ENCODE measurements at places on chromosomes 3 and 15.

DNA sequence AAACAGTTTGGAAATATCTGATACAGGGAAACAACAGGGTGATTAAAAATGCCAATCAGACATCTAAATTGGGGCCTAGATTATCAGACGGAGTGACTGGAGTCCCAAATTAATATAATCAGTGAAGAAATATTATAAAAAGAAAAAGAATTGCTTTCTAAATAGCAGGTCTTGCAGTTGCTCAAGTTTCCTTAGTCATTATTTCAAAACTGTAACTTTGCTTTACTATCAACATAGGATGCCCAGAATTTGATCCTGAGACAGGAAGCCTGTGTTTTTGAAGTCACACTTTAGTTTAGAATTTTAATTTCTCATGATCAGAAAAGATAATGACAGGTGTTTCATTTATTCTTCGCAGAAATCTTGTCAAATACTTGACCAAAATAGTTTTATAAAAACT, 105.9 kb downstream of the IL1RAP start:
- DNase-seq = no peak

DNA sequence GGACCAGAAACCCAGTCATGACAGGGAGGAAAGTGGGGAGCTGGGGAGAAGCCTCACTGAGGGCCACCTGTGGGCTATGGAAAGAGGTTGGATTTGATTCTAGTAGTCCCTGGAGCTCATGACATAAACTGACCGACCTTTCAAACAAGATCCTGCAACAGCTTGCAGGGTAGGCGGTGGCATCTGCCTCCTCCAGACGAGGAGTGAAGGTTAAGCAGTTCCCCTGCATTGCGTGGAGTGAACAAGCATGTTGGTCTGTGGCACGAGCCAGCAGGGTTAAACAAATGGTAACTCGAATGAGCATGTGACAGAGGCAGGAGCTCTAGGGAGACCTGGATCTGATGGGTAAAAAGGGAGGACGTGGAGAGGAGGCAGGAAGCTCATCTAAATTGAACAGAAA, 12.7 kb downstream of the TGM4 start:
- no peak for DNase-seq

DNA sequence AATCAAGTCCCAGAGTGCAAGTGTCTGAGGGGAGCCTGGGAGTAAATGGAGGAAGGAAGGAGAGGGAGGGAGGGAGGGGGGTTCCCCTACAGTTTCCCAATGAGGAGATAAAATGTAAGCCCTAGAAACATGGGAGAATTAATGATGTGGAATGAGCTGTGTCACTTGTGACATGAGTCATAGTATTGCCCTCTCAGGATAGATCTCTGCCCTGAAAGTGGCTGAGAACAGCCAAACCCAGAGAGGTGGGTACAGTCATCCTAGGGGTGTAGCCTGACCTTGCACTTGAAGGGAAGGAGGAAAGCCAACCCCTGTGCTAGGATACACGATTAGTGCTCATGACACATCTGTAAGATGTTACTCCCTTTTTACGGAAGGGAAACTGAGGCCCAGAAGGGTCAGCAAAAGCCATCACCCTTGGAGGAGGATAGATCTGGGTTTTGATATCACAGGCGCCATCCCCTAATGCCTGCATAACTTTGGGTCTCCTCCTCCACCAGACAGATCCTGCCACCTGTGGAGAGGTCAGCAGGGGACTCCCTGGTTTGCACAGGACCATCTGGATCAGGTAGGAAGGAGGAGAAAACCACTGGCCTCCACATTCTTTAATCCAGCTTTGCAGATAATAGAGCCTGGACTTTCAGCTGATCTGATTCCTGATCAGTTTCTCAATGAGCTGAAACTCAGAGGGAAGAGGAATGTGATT, 23.1 kb upstream of the USP3 start:
- DNase-seq = no peak

DNA sequence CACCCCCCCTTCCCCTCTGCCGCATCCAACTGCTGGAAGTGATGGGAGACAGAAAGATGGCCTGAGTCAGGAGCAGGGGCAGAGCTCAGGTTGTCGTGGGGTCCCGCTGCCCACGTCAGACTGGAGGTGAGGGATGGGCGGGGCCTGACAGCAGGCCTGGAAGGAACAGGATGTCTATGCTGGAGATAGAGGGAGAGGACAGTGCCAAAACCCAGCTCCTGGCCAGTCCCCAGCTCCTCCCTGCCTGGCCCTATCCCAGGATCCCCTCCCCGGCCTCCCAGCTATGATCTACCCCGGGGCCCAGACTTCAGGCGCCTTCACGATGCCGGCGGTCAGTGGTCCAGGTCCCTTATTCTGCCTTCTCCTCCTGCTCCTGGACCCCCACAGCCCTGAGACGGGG, at the start of gene LMAN1L:
Gene LMAN1L, plus strand, starts transcription at position 303 of the 400 bp plus-strand sequence. Its CDS starts 20 bp downstream, at position 323.
- DNase-seq = no peak

DNA sequence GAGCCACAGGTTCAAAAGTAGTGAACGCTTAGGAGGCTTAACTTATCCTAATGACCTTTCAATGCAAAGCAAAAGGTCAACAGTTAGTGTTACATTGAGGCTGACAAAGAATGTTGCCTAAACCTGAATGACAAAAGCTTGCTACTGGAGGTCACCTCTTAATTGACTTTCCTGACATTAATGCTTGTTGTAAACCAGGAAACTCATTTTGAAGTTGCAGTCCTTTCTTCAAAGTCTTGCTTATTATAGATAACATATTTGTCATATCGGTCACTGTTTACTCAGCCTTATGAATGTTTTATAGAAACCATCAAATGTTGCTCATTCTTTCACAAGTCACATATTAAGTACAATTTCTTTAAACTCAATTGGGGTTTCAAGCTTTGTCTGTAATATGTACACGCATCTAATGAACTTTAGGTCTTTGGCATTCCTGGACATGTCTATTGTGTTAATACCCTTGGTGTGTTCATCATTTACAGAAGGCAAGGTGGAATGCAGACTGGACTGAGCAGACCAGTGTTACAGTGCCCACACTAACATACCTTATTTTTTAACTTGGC, 488.2 kb upstream of the NECTIN3 start:
- no peak for DNase-seq

DNA sequence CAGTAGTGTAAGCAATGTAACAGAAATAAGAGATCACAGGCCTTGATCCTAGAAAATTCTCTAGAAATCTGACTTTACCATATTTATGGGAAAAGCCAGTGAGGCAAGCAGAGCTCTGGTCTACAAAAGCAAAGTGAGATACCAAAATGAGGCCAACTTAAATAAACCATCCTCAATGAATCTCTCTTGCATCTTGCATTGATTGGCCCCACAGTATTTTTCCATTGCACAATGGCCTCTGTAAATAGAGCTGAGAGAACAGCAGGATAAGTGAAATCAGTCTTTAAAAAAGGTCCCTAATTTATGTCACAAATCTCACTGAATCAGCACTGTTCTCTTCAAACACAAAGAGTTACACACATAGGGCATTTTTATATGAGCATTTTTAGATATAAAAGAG, 8.9 kb downstream of the CFAP20DC start:
- DNase-seq = no peak

DNA sequence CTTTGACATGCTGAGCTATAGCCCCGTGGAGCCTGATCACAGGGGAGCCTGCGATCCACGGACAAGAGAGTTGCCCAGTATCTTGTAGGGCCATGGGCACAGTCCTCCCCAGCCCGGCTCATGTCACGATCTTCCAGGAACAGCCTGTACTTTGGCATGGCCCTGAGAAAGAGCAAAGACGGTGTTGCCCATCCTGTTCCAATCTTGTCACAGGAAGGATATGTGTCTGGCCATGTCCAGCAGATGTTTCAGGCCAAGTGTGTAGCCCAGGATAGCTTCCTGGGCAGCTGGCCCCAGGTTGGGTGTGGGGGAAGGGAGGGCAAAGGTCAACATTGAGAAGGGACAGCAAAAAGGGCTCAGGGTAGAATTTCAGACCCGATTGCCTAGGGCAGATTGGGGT, 17.0 kb upstream of the RPL29 start:
- no peak for DNase-seq

DNA sequence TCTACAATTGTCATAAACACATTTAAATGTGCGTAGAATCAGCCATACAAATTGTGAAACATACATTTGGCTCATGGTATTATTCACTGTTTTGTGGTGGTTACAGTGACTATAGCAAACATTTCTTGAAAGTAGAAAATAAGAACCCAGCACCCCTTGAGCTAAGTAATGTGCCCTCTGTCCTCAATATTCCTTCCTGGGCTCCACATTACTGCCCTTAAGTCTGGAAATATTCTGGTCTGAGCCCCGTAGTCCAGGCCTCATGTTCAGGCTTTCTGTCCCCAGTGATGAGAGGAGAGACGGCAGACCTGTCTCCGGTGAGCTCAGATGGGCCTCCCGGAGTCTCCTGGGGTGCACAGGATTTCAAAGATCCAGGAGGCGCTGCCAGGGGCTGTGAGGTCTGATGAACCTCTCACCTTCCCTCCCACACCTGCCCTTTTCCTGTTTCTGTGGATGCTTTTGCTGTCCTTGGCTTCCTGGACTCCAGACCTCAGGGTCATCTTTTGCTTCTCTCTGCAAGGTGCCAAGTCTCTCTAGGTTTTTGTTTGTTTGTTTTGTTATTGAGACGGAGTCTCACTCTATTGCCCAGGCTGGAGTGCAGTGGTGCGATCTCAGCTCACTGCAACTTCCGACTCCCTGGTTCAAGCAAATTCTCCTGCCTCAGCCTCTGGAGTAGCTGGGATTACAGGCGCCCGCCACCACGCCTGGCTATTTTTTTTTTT, 8.8 kb upstream of the MUC20 start:
- DNase-seq = no peak

DNA sequence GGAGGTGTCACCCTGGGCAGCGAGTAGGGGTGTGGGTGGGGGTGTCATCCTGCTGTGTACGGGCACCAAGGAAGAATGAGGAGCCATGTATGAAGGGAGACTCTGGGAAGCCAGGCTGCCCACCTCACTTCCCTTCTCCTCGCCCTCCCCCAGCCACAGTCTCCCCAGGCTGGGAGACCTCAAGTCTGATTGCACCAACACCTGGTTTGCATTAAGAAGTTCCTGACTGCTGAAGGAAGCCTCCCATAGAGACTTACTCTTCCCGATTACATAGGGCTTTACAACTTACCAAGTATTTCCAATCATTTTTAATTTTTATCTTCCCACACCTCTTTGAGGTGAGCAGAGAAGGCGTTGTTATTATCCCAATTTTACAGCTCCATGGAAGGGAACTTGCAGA, 29.5 kb upstream of the SMAD3 start:
- DNase-seq = no peak

- no peak for DNase-seq
These were observed 172.4 kb downstream of the DCLK3 start for GRCh38 chr3:36591959-36592358.

DNA sequence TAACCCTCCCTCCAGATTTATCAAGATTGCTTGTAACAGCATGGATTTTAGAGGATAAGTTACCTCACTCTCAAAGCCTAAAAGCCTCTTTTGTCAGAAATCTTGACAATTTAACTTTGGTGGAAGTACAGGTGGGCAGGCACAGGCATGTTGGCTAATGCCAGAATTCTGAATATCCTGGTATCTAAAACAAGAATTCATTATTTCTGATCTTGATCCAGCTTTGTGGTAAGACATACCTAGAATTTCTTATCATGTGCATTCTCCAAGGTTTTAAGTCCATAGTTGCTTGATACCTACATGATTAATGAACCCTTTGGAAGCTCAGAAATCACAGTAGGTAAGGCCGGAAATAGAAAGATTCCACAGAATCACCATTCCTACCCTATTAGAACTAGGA, 109.9 kb upstream of the TTC14 start:
- no peak for DNase-seq

- DNase-seq = peak; percentile 70
These were observed 202.2 kb upstream of the BHLHE40 start for GRCh38 chr3:4776980-4777581.

- peak; percentile 74 for DNase-seq
These were observed at the start of gene GHRL for GRCh38 chr3:10292505-10293419. TSS of gene GHRL (minus strand) at chr3:10292947. CDS start at chr3:10290180, 2,767 bp downstream.

DNA sequence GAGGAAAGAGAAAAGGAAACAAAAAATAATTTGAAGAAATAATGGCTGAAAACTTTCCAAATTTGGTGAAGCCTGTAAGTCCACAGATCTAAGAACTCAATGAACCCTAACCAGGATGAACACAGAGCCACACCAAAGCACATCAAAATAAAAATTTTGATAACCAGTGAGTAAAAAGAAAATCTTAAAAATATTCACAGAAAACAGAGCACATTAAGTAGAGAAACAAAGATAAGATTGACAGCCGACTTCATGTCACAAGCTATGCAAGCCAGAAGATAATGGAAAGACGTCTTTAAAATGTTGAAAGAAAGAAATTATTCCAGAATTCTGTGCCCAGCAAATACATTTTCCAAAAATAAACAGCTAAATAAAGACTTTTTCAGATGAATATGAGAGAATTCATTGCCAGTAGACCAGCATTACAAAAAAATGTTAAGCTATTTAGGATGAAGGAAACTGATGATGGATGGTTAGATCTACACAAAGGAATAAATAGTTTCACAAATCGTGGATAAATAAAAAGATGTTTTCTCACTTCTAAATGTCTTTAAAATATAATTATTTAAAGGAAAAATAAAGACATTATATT, 140.2 kb upstream of the SKOR1 start:
- no peak for DNase-seq

- no peak for DNase-seq
These were observed 404.6 kb downstream of the SI start for GRCh38 chr3:164673738-164674137.

- no peak for DNase-seq
These were observed 59.8 kb downstream of the FAM174B start for GRCh38 chr15:92595506-92596381.

GRCh38 chr3:14323401-14324223, 78.8 kb upstream of the SLC6A6 start:
- no peak for DNase-seq

DNA sequence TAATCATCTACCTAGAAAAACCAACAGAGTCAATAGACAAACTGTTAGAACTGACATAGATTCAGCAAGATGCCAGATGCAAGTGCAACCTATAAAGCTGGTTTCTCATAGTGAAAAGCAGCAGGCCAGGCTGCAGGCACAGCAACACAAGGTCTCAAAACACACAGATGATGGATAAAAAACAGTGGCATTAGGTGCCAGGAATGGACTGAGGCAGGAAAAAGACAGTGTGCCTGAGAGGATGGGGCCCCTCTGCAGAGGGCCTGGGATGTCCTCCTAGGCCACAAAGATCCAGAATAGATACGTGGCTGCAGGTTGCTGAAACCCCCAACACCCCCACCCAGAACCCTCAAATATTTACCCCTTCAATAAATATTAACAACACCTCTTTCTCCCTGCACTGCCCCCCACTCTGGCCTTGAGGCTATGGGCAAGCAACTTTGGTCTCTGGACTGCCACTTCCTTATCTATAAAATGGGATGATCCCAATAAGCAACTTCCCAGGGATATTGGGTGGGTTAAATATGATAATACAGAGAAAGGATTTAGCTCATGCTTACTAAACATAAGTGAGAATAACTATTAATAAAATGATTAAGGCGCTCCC, 35.2 kb upstream of the FGD5 start:
- no peak for DNase-seq

All from GM20000 (cell line).